ENCODE measurements at places on chromosomes 16 and 17. TPM values are rescaled to one million over a fixed set of nuclear protein-coding genes. Genes with fewer than 3 reads are reported as not detected.

The WNK4 gene
- 2.7 TPM for total RNA-seq

The PAQR4 gene
- total RNA-seq = 24.8 TPM

The SLC2A4 gene
- 5.8 TPM for total RNA-seq

The ENKD1 gene
- 20.8 TPM for total RNA-seq

The SLC35G3 gene
- total RNA-seq = not detected

The MYO1C gene
- 22.7 TPM for total RNA-seq
